ENCODE measurements at places on chromosomes 1 and 21.

DNA sequence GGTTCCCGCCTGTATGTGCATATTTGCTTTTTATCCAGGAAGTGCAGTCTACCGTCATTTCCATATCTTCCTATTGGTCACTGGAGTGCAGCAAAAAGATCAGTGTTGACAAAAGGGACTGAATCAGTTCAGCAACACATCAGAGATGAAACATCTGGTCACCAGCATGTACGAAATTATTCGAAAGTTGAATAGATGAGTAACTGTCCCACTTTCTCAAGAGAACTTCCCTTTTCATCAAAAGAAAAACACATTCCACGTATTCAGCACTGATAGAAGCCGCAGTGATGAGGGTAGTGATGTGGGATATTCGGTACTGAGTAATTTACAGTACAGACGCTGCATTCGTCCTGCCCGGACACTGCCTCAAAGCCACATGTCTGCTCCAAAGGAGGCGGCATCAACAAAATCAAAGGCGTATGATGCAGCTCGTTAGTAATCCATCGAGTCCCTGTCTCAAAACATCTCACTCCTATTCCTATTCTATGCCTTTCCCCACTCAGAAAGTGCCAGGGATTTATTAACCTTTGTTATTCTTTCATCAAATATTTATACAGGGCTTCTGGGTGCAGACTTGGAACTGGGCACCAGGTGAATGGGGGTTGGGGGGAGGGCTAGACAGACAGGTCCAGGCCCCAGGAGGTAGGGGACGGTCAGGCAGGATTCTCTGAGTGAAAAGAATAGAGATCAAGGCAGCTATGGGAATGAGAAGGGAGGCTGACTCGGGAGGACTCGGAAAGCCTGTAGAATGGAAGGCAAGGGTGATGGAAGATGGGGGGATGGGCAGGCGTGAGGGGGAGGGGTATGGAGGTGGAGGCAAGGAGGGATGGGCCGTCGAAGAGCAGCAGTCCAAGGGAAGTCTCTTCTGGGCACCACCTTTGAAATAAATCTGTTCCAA, 79.5 kb upstream of the SLC45A1 start:
- no peak for DNase-seq

- DNase-seq, result no peak
These were observed 1.4 kb downstream of the PINK1 start for GRCh38 chr1:20634594-20635084.

- DNase-seq, result no peak
These were observed 21.6 kb downstream of the SYF2 start for GRCh38 chr1:25210728-25211127.

DNA sequence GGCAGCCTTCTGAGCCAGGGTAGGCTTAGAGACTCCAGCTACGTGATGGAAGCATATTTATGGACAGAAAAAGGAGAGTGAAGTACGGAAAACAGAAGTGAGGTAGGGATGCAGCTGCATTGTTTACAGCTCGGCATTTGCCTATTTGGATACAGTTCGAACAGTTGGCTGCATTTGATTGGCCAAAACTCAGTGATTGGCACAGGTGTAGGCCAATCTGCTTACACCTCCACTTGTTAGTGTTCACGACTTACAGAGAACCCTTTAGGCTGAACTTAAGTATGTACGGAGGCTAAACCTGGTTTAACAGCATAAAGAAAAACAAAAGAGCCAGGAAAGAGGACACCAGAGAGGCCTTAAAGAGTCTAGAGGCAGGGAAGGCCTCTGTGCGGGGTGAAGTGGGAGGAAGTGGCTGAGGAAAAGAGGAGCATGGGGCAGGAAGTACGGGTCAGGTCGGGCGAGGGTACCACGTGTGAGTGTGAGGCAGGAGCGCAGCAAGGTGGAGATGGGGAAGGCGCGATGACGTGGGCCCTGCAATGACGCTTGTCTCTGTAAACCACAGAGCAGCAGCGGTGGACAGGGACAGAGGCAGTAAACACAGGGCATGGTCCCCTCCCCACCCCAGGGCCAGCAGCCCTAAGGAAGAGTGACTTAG, 32.0 kb downstream of the RSPH1 start:
- peak; percentile 27 for DNase-seq

GRCh38 chr1:1212780-1213344, 1.1 kb downstream of the TNFRSF4 start:
- no peak for DNase-seq

DNA sequence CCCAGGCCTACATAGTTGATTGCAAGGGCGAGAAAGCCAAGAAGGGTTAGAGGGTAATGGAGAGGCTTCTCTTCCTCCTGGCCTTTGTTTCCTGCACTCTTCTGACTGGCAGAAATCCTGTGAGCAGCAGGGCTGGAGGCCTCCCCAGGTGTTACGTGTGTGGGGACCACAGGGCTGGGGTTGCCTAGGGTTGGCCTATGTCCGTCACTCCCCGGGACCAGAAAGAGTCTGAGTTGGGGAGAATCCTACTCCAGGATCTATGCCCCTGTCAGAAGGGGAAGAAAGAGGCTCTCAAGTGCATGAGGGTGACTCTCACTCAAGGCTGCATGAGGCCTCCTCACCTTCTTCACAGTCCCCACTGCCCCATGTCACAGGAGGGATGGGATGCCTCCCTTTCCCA, 38.5 kb downstream of the IGFN1 start:
- DNase-seq, result no peak

- no peak for DNase-seq
These were observed 30.7 kb upstream of the NLRP3 start for GRCh38 chr1:247385283-247385682.

DNA sequence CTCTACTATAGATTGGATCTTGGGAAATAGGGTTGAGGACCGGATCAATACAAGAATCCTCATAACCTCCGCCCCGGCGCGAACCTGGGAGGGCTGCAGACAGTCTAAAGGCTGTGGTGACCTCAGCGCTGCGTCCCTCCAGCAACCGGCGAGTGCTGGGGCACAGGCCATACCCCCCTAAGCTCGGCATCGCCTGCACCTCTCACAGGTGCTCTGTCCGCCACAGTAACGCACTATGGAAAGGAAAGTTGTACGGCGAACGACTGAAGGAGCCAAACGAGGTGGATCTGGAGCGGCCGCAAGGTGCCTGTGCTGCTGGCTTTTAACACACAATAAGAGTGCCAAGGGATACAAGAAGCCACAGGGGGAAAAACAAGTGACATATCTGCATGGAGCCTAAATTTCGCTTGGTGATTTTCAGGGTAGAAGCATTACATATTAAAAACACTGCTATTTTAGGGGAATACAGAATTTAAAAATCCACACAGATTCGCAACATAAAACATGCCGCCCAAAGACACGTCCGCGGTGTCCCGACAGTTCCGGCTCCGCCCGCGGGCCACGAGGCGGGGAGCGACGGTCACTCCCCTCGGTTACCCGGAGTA, 1.4 kb upstream of the RBM15 start:
- DNase-seq, result no peak

GRCh38 chr1:109229531-109230127, 15.9 kb downstream of the SARS1 start:
- DNase-seq, result no peak

GRCh38 chr1:200317236-200317635, 92.6 kb downstream of the ZNF281 start:
- no peak for DNase-seq

- no peak for DNase-seq
These were observed 29.9 kb downstream of the KRTAP19-8 start for GRCh38 chr21:31008355-31008754.

- DNase-seq, result no peak
These were observed 587.5 kb upstream of the ADGRL2 start for GRCh38 chr1:81213279-81213678.

DNA sequence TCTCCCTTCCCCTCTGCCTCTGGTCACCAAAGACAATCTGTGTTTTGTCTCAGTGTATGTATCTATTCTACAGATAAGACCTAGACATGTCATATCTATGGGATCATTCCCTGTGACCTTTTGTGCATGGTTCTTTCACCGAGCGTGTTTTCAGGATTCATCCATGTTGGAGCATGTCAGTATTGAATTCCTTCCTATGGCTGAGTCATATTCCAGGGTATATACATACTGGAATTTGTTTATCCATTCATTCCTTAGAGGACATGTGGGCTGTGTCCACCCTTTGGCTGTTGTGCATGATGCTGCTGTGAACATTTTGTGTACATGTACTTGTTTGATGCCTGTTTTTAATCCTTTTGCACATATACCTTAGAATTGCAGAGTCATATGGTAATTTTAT, 69.9 kb downstream of the NFASC start:
- DNase-seq, result no peak

DNA sequence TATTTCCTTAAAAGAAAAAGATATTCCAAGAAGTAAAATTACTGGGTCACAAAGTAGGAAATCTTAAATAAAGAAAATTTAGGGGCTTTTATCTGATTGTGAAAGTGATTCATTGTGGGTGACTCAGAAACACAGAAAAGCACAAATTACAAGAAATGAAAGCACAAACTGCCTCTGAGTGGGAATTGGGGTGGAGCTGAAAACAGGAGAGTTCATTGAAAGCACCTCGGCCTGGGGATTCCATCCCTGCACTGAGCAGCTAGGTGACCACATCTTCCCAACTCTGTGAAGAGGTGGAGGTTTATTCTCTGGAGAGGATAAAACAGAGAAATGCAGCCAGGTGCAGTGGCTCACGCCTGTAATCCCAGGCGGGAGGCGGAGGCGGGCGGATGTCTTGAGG, 7.4 kb downstream of the GJA4 start:
- DNase-seq, result no peak

- DNase-seq, result no peak
These were observed 32.5 kb downstream of the LRRC3 start for GRCh38 chr21:44487831-44488230.

DNA sequence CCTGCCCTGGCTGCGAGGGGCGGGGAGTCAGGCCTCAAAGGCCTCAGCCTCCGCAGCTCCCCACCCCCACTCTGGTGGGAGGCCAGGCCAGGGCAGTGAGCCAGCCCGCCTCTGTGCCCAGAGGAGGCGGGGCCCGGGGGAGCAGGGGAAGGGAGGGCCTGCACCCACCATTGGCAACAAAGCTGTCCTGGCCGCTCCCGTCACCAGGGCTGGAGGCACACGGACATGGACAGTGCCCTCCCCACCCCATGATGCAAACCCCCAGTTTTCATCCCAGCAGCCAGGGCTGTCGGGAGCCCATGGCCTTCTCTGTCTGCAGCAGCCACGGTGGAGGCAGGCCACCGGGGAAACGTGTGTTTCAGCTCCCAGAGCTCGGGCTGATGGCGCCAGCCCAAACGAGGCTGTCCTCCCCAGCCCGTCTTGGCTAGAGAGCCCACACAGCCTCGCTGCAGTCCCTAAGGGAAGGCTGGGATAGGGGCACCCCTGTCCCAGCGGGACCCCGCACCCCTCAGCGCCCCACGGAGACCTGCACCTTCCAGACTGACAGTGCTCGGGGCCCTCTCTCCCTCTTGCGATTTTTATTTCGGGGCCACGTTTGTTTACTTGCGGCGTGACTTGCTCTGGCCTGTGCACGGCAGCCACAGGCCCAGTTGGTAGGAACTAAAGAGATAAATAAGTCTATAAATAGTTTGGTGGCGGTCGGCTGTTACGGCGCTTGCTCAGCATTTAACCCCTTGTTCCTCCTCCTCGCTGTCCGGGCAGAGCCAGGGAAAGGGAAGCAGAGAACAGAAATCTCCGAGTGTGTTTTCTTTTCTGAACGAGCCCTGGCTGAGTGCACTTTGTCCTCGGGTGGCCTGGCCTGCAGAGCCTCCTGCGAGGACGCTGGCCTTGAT, 101.8 kb downstream of the PRDM16 start:
- no peak for DNase-seq

DNA sequence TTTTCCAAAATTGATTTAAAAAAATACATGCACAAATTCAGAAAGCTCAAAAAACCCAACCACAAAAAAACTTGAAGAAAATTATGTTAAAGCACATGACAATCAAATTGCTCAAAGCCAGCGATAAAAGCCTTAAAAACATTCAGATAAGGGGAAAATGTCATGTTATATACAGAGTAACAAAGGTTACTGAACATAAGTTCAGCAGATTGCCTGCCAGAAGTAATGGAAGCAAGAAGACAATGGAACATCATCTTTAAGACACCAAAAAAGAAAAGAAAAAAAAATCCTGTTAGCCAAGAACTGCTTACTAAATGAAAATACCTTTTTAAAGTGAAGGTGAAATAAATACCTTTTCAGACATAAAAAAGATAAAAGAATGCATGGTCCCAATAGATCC, 147.2 kb upstream of the SGIP1 start:
- no peak for DNase-seq

- DNase-seq, result no peak
These were observed 150.1 kb downstream of the PLXNA2 start for GRCh38 chr1:208093754-208094719.

GRCh38 chr1:72122099-72122880, 160.0 kb downstream of the NEGR1 start:
- no peak for DNase-seq

- no peak for DNase-seq
These were observed 56.8 kb upstream of the PDE9A start for GRCh38 chr21:42596657-42597056.

DNA sequence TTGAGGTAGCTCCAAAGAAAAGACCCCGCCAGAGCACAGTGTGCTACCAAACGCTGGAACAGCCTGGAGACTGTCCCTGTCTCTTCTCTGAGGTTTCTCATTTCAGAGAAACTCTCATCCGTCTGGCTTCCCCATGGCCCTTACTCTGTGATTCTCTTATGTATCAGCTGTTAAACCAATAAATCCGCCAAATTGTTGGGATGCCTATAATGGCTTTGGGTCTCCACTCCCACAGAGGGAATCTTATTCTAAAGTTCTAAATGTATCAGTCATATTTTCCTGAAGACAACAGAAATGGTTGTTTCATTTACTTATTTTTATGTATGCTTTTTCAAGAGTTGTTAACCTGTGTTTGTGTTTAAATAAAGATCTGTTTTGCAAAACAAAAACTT, 4.0 kb downstream of the ERG start:
- DNase-seq, result no peak

DNA sequence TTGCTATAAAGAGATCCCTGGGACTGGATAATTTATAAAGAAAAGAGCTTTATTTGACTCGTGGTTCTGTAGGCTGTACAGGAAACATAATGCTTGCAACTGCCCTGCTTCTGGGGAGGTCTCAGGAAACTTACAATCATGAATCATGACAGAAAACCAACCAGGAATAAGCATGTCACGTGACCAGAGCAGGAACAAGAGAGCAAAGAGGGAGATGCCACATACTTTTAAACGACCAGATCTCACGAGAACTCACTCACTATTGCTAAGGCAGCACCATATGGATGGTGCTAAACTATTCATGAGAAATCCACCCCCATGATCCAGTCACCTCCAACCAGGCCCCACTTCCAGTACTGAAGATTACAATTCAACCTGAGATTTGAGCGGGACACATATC, 49.8 kb upstream of the RCC1 start:
- DNase-seq, result no peak
